ENCODE measurements at places on chromosomes 6 and 20. TPM values are rescaled to one million over a fixed set of nuclear protein-coding genes. Genes with fewer than 3 reads are reported as not detected.

The C2 gene
- polyA plus RNA-seq, result 0.09 TPM

The RBM24 gene
- polyA plus RNA-seq, result 0.46 TPM

The FAM83C gene
- polyA plus RNA-seq, result 2.3 TPM

The FNDC1 gene
- 0.01 TPM for polyA plus RNA-seq

The PKIB gene
- polyA plus RNA-seq, result 0.94 TPM

The EPHA7 gene
- polyA plus RNA-seq, result not detected

The OOEP gene
- 0.56 TPM for polyA plus RNA-seq

The ANGPT4 gene
- not detected for polyA plus RNA-seq

The SMOC2 gene
- 0.21 TPM for polyA plus RNA-seq

The CALHM6 gene
- 4.0 TPM for polyA plus RNA-seq

The GSTA2 gene
- not detected for polyA plus RNA-seq

The CST5 gene
- not detected for polyA plus RNA-seq

The PLA2G7 gene
- 5.1 TPM for polyA plus RNA-seq

The DLK2 gene
- polyA plus RNA-seq, result 33.5 TPM

The TFAP2A gene
- 26.0 TPM for polyA plus RNA-seq

The CAGE1 gene
- polyA plus RNA-seq, result 0.03 TPM

The ME1 gene
- polyA plus RNA-seq, result 22.3 TPM

The WFDC5 gene
- polyA plus RNA-seq, result 0.86 TPM

The CTAGE9 gene
- not detected for polyA plus RNA-seq

The HLA-DRB1 gene
- 0.03 TPM for polyA plus RNA-seq

The ZNF311 gene
- polyA plus RNA-seq, result 1.9 TPM

The PANK2 gene
- polyA plus RNA-seq, result 27.8 TPM

The COL11A2 gene
- polyA plus RNA-seq, result 0.13 TPM

The RAD21L1 gene
- polyA plus RNA-seq, result not detected

The SRXN1 gene
- 41.6 TPM for polyA plus RNA-seq

The SLC22A1 gene
- 0.15 TPM for polyA plus RNA-seq

The ULBP1 gene
- polyA plus RNA-seq, result 0.93 TPM

The PEDS1 gene
- 65.6 TPM for polyA plus RNA-seq

The CSNK2A1 gene
- polyA plus RNA-seq, result 57.8 TPM

The ARG1 gene
- not detected for polyA plus RNA-seq

The SLC17A1 gene
- not detected for polyA plus RNA-seq

The RRAGD gene
- 0.04 TPM for polyA plus RNA-seq

The TPX2 gene
- polyA plus RNA-seq, result 65.4 TPM

The BACH2 gene
- polyA plus RNA-seq, result 0.17 TPM

The EYA2 gene
- not detected for polyA plus RNA-seq

The GINS1 gene
- polyA plus RNA-seq, result 11.2 TPM

The SULF2 gene
- polyA plus RNA-seq, result 153 TPM

The HEY2 gene
- polyA plus RNA-seq, result not detected

The PNRC1 gene
- 10.9 TPM for polyA plus RNA-seq

The PABPC1L gene
- polyA plus RNA-seq, result 13.8 TPM

The SNAP25 gene
- not detected for polyA plus RNA-seq

The SUMO4 gene
- 0.04 TPM for polyA plus RNA-seq

Measured in foreskin keratinocyte (primary cell).